ENCODE measurements at places on chromosomes 3 and 15.

GRCh38 chr3:78141269-78141668 is 1101.4 kb downstream of the ROBO2 start:
- DNase-seq: no peak

GRCh38 chr3:43023066-43023465 is 44.0 kb downstream of the GASK1A start:
- DNase-seq: no peak

DNA sequence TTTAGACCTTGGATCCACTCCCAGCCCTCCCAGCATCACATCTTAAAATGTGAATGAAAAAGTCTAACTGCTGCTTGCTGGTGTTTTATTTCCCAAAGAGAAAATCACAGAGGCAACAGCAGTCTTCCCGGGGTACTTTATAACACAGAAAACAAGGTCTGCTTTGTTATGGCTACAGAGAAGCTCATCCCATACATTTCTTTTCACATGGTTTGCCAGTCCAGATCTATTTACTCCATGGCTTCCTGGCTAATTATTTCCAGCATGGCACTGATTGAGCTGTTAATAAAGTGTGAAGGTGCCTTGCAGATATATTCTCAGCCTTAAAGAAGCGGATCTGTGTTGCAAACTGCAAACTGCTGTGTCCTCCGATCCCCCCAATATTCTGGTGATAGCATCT is 466.1 kb upstream of the CFAP20DC start:
- DNase-seq: no peak

- no peak for DNase-seq
Observed at GRCh38 chr3:75138345-75138744, 523.9 kb upstream of the CNTN3 start.

GRCh38 chr15:26394801-26395200 is 378.1 kb downstream of the GABRB3 start:
- no peak for DNase-seq

DNA sequence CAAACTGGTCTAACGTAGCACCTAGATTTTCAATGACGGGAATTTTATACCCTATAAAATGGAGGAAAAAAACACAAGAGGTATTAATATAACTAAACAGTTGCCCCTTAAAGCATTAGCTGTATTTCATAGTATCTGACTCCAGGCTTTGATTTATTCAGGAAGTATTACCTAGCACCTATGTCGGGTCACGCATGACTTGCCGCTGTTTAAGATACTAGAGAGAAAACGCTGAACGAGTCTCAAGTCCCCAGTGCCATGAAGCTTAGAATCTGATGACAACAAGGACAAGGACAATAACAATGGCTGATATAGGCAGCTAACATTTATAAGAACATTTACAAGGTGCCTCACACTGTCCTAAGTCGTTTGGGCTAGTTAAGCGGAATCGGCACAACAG is 1.9 kb downstream of the SNRPA1 start:
- DNase-seq: no peak

DNA sequence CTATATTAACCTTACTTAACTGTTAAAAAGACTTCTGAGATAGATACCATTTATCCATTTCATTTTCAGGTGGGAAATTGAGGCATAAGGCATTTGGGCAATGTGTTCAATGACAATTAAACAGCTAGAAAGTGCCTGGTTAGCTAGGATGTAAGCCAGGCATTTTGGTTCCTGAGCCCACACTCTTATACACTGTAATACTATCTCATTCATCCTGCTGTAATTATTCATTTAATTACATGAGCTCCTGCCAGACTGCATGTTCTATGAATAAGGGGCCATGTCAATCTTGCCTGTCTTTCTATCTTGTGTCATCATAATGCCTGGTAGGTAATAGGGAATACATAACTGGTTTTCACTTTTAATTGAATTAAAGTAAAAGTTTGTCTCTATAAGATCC is 74.0 kb downstream of the RBMS3 start:
- no peak for DNase-seq

- no peak for DNase-seq
Observed at GRCh38 chr15:98803228-98804056, 155.1 kb downstream of the IGF1R start.

DNA sequence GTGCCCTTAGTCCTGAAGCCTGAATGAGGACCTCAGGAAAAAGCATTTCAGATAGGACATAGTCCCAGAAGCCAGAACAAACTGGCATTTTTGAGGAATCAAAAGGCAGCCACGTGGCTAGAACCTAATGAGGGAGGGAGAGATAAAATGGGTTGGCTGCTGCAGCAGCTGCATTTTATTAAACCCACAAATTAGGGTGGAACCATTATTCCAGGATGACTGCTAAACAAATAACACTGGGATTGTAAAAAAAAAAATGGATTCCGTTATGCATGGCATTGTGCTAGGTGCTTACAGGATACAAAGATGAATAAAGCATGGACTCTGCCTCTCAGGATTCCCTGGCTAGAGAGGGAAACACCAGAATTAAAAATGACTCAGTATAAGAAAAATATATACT is 141.5 kb downstream of the SATB1 start:
- DNase-seq: no peak

DNA sequence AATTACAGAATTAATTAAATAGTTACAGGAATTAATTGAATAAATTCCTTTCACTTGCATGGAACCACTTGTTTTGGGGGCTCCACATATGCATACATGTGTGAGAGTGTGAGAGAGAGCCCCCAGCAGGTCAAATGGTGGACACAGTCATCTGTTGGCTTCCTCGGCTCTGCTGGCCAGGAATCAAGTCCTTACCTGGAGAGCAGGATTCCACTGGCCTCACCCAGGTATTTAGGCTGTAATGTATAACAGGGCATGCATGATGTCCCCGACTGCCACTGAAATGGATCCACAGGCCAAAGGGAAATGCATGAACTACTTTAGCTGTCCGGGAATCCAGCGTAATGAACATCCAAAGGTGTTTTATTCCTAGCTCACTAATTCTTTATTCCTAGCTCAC is 139.7 kb upstream of the SMAD3 start:
- DNase-seq: no peak

DNA sequence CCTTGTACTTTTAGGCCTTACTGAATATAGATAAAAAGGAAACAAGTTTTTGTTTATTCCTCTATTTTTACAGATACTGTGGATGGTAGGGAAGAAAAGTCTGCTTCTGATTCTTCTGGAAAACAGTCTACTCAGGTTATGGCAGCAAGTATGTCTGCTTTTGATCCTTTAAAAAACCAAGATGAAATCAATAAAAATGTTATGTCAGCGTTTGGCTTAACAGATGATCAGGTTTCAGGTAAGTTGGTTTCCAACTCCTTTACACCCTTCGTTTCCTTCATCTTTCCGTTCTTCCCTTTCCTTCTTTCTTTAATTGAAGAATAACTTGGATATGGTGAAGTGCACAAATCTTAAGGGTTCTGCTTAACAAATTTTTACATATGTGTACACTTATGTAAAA is 23.1 kb downstream of the TFG start:
- no peak for DNase-seq

GRCh38 chr3:132317229-132317948 is at the start of gene ACP3:
TSS of gene ACP3 (plus strand) at chr3:132317407. CDS start at chr3:132317457, 50 bp downstream.
- DNase-seq: peak; percentile 12

GRCh38 chr15:66595931-66596545 is 30.2 kb upstream of the LCTL start:
- DNase-seq: peak; percentile 19

DNA sequence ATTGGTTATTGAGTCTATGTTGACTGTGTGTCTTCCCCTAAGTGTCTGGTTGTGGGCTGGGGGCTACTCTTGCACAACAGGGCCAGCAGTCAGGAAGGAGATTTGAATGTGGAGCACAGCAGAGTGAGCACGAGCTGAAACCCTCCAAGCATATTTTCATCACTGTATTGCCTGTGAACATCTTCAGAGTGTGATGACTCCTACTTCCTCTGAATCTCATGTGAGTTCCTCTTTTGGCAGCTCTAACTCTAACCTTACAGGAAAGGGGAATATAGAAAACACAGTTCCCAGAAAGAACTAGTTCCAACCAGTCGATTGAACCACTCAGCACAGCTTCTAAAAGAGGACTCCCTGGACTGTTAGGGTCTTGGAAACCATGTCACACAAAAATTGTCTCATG is 211.6 kb downstream of the RAP2B start:
- no peak for DNase-seq

GRCh38 chr3:170128259-170128976 is 53.1 kb downstream of the PHC3 start:
- DNase-seq: no peak

DNA sequence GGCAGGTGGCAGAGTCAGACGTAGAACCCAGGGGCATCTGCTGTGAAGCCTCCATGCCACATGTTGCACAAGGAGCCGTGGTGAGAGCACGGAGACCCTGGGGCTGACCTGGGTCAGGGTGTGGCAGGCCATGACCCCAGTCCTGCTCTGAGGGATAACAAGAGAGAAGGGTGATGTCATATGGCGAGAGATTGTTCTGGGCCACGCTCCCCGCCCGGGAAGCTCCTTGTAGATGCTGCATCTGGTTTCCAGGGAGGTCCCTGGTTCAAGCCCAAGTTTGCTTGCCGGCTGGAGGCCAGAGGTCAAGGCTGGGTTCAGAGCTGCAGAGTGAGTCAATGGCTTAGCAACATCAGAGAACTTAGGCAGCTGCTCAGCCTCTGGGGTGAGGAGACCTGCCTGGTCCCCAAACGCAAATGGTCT is 17.3 kb downstream of the FGD5 start:
- no peak for DNase-seq

DNA sequence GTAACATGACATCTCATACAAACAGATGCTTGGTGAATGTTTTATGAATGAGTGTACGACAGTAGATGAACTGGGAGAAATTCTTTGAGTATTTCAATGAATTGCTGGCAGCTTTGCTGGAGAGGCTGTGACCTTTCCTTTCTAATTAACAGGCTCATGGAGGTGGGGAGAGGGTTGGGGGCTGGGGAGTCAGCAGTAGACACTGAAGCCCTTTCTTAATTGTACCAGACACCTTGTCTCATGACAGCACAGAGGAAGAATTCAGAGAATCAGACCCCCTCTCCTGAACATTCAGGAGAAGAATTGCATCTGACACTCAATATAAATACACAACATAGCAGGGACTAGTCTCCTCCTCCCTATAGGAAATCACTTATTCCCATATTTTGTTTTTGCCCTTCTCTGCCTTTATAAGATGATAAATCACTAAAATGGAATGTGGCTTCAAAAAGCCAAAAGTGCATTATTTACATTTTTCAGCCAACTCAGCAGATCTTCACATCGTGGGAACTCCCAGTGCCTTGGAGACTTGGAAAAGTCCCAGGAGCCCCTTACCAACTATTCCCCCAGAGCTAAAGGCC is 66.2 kb upstream of the TPM1 start:
- DNase-seq: peak; percentile 59

- peak; percentile 68 for DNase-seq
Observed at GRCh38 chr3:17039594-17039993, 154.8 kb downstream of the PLCL2 start.

- no peak for DNase-seq
Observed at GRCh38 chr3:12983319-12983718, 89.9 kb downstream of the IQSEC1 start.

- no peak for DNase-seq
Observed at GRCh38 chr15:66993090-66993489, 72.3 kb upstream of the SMAD3 start.

GRCh38 chr15:58793862-58794261 is 22.8 kb downstream of the MINDY2 start:
- no peak for DNase-seq

GRCh38 chr3:9387322-9387655 is 10.1 kb upstream of the SETD5 start:
- DNase-seq: no peak

- no peak for DNase-seq
Observed at GRCh38 chr3:138401834-138402233, 32.6 kb upstream of the ESYT3 start.

DNA sequence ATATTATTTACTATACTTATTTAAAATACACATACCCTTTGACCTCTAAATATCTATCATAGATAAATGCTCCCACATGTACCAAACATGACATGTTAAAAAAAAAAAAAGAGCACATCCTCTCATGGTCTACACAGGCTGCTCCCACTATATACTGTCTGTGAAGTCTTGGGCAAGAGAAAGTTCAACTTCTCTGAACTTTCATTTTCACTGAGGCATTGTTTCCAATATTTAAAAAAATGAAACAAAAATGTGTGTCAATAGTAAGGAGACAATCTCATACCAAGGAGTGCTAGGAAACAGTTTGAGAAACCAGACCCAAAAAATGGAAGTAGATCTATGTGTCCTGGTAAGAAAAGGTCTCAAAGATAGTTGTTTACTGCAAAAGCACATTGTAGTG is 29.3 kb downstream of the SLC4A7 start:
- no peak for DNase-seq

GRCh38 chr15:37098468-37099318 is 1.7 kb downstream of the MEIS2 start:
- DNase-seq: no peak

DNA sequence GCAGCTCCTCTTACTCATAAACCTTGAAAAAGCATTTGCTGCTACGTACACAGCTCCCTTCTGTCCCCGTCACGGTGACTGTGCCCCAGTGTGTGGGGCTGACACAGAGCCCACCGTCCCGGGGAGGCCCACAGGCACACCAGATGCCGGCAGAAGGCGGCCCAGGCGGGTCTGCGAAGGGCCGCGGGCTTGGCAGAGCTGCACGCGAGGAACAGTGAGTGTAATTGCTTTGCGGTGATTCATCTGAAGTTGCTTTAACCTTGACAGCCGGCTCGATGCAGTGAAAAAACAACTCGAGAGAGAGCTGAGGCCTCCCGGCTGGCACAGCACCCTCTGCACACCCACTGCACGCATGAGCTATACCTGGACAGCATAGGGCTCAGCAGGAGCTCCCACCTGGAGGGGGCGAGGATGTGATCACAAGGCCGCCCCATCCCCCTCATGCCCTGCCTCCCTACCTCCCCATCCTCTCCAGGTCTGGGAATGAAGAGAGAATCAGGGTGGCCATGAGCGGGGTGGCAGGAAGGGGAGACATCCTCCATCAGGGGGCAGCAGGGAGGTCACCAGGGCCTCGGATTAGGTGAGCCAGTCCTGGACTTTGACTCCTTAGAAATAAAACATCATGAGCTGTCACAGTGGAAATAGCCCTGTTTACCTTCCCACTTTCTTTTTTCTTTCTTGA is 172.7 kb downstream of the MEGF11 start:
- peak; percentile 14 for DNase-seq

DNA sequence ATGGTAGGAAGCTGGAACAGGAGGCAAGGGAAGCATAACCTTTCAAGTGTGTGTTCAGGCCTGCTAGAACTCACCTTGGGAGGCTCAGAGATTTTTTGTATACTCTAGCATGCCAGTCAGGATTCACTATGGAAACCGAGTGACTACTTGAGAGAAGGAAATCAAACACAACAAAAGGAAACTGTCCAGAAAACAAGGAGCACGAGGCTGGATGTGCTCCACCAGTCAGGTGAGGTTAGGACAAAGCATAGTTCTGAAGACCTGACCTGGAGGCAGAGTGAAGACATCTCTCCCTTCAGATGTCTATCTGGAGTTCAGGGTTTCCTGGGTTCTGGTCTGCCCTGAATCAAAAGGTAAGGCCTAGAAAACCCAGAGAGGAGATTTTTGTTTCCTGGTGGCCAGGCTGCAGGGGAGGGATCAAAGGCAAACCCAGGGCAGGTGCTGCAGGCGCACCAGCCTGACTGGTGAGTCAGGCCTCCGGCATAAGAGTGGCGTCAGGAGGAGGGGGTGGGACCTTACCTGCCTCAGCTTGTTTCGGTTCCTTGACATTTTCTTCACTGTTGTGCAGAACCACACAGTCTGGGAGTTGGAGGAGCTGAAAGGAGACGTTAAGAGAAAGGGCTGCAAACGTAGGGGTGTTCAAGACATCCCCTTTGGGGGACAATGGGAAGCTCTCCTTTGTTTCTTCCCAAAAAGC is 52.2 kb upstream of the OSBPL11 start:
- no peak for DNase-seq
